ENCODE measurements at places on chromosomes 5 and 9. TPM values are rescaled to one million over a fixed set of nuclear protein-coding genes. Genes with fewer than 3 reads are reported as not detected.

Gene GPSM1
- 92.9 TPM for total RNA-seq

Gene PTPA
- total RNA-seq = 174 TPM

Gene FGD3
- total RNA-seq = 0.10 TPM

Gene PCDHA9
- 0.07 TPM for total RNA-seq

Gene CLK4
- total RNA-seq = 15.1 TPM

Gene ADAMTS13
- total RNA-seq = 0.43 TPM
